Vein endothelial cell (primary cell): ENCODE measurements at places on chromosomes 11 and 22. TPM values are rescaled to one million over a fixed set of nuclear protein-coding genes. Genes with fewer than 3 reads are reported as not detected.

CLTCL1 gene
- total RNA-seq, result 3.9 and 4.2 TPM in 2 replicates

UPK3A gene
- not detected in 2 replicates for total RNA-seq

GVQW3 gene
- 1.6 and 1.9 TPM in 2 replicates for total RNA-seq

TP53AIP1 gene
- total RNA-seq, result not detected in 2 replicates

OR52B6 gene
- total RNA-seq, result not detected in 2 replicates

PGM2L1 gene
- total RNA-seq, result 32.7 and 42.4 TPM in 2 replicates

GLB1L2 gene
- total RNA-seq, result 0.67 and 1.6 TPM in 2 replicates

SLC1A2 gene
- not detected in 2 replicates for total RNA-seq

RNF215 gene
- 22.4 and 23.5 TPM in 2 replicates for total RNA-seq

CATSPER1 gene
- total RNA-seq, result 0.10 and 0.33 TPM in 2 replicates

APOBEC3F gene
- total RNA-seq, result 2.1 and 5.9 TPM in 2 replicates

DEFB131B gene
- not detected in 2 replicates for total RNA-seq

DNAJB7 gene
- total RNA-seq, result under 0.01 TPM in 1 of 2 replicates, not detected in the other

NPTXR gene
- 0.33 and 0.38 TPM in 2 replicates for total RNA-seq

CYTH4 gene
- total RNA-seq, result under 0.01 and 0.10 TPM in 2 replicates

CCDC73 gene
- not detected in 2 replicates for total RNA-seq

PC gene
- total RNA-seq, result 5.9 and 7.9 TPM in 2 replicates

SCN2B gene
- under 0.01 TPM in 1 of 2 replicates, not detected in the other for total RNA-seq

OR5P2 gene
- 0.33 TPM in 1 of 2 replicates, not detected in the other for total RNA-seq

DAGLA gene
- 5.0 and 5.9 TPM in 2 replicates for total RNA-seq

TRAF6 gene
- total RNA-seq, result 17.3 and 20.6 TPM in 2 replicates

SLC29A2 gene
- 0.65 and 0.67 TPM in 2 replicates for total RNA-seq

CD3D gene
- total RNA-seq, result not detected in 2 replicates

HEPN1 gene
- total RNA-seq, result 0.19 and 0.33 TPM in 2 replicates

OR4C46 gene
- total RNA-seq, result not detected in 2 replicates

ADM2 gene
- 0.48 and 0.65 TPM in 2 replicates for total RNA-seq

OR52A1 gene
- total RNA-seq, result not detected in 2 replicates

FAM111A gene
- total RNA-seq, result 32.7 and 40.9 TPM in 2 replicates

TRIM49 gene
- total RNA-seq, result not detected in 2 replicates

KCTD14 gene
- 0.48 and 1.3 TPM in 2 replicates for total RNA-seq

CRYBB3 gene
- not detected in 2 replicates for total RNA-seq

CDCA5 gene
- total RNA-seq, result 9.5 and 15.1 TPM in 2 replicates

SMPD1 gene
- 35.7 and 42.1 TPM in 2 replicates for total RNA-seq

POTEH gene
- total RNA-seq, result not detected in 2 replicates

GGTLC3 gene
- not detected in 2 replicates for total RNA-seq

CADM1 gene
- total RNA-seq, result 0.33 and 2.5 TPM in 2 replicates

NFAM1 gene
- not detected in 2 replicates for total RNA-seq

SERHL2 gene
- 1.6 and 3.3 TPM in 2 replicates for total RNA-seq

SCGB1A1 gene
- not detected in 2 replicates for total RNA-seq

FAM227A gene
- 2.1 and 2.3 TPM in 2 replicates for total RNA-seq

UCP3 gene
- total RNA-seq, result 0.33 and 0.67 TPM in 2 replicates

ACCS gene
- total RNA-seq, result 7.5 and 10.8 TPM in 2 replicates

MS4A3 gene
- not detected in 2 replicates for total RNA-seq
